Right hindlimb (tissue), 1 donor: ENCODE measurements at places on chromosomes 6 and 20.

DNA sequence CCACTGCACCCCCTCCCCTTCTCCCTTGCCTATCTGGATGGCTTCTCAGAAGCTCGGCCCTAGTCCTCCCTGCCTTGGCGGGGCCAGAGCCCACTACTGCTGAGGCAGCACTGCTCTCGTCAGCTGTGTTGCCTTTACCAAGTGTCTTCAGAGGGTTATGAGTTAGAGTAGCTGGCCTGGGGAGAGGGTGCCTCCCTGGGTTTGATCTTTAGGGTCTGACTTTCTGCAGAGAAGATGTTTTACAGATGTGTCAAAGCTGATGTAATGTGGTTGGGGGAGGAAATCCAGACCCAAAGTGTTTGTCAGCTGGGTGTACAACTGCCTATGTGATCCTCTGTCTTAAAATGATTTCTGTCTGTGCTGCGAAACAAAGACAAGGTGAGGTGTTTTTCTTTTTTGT is 30.4 kb upstream of the PI16 start:
- DNase-seq: no peak

GRCh38 chr6:149347067-149347466 is 29.6 kb downstream of the TAB2 start:
- DNase-seq: no peak

GRCh38 chr6:167405778-167406532 is 81.1 kb downstream of the TTLL2 start:
- DNase-seq: no peak

DNA sequence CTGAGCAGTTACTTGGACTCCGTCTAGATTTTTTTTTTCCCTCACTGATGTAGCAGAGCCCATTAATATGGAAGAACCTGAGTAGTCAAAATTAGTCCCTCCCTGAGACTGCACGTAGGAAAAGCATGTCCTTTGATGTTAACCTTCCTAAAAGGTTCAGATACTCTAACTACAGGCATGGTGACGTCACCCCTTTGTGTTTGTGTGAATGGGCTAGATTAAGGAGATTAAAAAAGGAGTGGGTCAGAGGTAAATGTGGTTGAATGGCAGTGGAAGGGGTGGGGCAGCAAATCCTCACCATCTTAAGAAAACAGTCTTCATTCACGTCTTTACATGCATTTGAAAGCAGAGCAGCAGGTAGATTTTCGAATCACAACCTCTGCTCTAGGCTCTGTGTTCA is 521.1 kb downstream of the TFAP2B start:
- no peak for DNase-seq

- peak; percentile 43 for DNase-seq
Observed at GRCh38 chr6:131199568-131200272, 64.5 kb downstream of the AKAP7 start.

GRCh38 chr6:146997062-146997461 is 207.2 kb upstream of the STXBP5 start:
- DNase-seq: no peak

GRCh38 chr20:21490105-21490504 is 23.8 kb downstream of the NKX2-2 start:
- no peak for DNase-seq

GRCh38 chr6:7591770-7592169 is 1.8 kb downstream of the SNRNP48 start:
- no peak for DNase-seq
